ENCODE measurements at places on chromosomes 2 and 18. TPM values are rescaled to one million over a fixed set of nuclear protein-coding genes. Genes with fewer than 3 reads are reported as not detected.

The GCC2 gene
- 45.5 TPM for total RNA-seq

The GPAT2 gene
- 0.76 TPM for total RNA-seq

The TRIB2 gene
- total RNA-seq = 22.6 TPM

The L3MBTL4 gene
- 1.7 TPM for total RNA-seq

The CDKL4 gene
- total RNA-seq = 3.7 TPM

The ABCG5 gene
- total RNA-seq = not detected

The SCTR gene
- total RNA-seq = not detected

Data from articular chondrocyte of knee joint (primary cell).